Foreskin fibroblast (primary cell): ENCODE measurements at places on chromosomes 1 and 21.

DNA sequence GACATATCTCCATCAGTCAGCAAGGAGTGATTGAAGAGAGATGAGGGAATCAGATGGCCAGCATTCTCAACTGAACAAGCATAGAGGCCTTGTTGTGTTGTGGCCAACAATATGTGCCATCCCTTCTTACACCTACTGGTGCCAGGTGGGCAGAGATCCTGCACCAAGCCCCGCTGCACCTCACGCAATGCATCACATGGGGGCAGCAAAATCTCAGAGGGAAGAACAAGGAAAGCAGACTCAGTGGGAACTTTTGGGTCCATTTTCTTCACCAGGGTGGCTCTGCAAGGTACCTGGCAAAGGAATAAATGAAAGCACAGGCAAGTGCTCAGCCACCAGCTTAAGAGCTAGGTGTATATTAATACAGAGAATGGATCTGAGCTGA lies 33.2 kb downstream of the HSD3B2 start:
- DNase-seq = no peak

DNA sequence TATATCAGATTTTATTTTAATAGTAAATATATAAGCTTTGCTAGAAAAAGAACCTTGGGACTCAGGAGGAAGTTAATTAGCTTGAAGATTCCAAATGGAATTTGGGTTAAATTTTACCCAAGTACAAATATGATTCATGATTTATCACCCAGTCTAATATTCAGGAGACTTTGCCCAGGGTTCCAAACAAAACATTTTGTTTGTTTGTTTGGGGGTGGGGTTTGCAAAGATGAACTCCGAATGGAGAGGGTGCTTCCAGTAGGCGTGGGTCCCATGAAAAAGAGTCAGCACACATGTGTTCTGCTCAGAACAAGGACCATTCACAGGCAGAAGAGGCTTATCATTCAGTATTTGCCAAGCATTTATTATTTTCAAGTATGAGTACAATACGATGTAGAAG lies 23.5 kb downstream of the KCNT2 start:
- no peak for DNase-seq

DNA sequence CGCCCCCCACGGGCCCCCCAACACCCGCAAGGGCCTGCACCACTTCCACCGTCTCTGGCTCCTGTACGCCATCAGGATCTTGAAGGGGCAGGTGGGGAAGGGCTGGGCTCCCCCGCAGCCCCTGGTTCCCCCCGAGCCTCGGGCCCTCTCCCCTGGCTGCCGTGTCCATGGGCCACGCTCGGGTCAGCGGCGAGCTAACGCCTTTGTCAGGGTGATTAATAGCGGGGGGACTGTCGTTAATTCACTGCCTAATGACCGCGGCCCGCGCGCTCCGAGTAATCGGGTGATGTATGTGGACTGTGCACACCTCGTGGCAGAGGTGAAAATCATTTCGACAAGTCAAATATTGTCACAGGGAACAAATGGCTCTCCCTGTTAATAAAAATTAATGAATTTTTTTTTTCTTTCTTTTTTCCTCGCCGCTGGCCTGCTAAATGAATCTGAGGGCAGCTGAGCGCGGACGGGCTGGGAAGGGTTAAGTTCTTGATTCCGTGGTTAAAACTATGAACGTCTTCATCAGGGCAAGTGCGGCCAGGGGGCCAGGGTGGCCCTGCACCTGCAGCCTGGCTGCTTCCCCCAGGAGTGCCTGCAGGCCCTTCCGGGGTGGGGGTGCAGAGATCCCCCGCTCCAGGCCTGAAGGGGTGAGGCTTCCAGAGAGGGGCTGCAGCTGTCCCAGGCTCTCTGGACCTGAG lies 100.8 kb downstream of the PRDM16 start:
- DNase-seq = no peak

- DNase-seq = no peak
Observed at GRCh38 chr1:107213225-107213624, 72.4 kb downstream of the NTNG1 start.

- no peak for DNase-seq
Observed at GRCh38 chr21:45304945-45305344, 17.2 kb upstream of the POFUT2 start.

GRCh38 chr1:84300501-84300900 lies 1.0 kb upstream of the SAMD13 start:
- DNase-seq = no peak

DNA sequence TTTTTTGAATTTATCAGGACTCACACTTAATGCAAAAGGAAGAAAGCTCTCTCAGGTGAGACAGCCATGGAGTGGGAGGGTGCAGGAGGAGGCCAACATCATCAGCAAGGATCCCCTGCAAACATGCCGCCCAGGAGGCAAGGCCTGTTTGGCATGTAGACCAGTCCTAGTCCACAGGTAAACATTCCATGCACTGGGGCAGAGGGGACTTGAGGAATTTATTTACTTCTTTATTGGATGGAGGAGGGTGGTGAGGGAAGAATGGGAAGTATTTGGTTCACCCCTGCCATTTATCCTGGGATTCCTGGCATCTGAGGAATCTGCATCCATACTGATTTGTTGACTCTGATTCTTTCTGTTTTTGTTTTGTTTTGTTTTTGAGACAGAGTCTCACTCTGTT lies 1.5 kb upstream of the UQCRHL start:
- DNase-seq = no peak

GRCh38 chr1:14578156-14578555 lies 20.3 kb upstream of the KAZN start:
- no peak for DNase-seq

GRCh38 chr1:50700214-50700613 lies 259.9 kb downstream of the FAF1 start:
- DNase-seq = no peak

GRCh38 chr1:15489052-15489736 lies 13.3 kb downstream of the CELA2B start:
- DNase-seq = no peak

- no peak for DNase-seq
Observed at GRCh38 chr1:86155051-86155806, 1.3 kb downstream of the COL24A1 start.

DNA sequence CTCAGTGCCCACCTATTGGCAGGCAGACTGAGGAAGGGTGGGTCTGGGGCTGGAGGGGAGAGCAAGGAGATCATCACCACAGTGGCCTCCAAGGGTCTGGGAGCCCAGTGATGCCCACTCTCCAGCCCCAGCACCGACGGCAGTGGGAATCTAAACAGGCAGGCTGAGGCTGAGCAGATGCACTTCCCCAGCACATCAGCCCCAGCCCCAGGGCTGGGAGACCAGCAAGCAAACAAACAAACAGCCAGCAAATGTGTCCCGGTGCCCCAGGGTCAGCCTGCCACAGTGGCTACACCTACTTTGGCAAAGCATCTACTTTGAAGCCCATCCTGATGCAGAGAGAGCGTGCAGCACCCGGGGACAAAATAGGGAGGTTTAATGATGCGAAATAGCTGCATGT lies 216.3 kb upstream of the ZC3H12A start:
- DNase-seq = no peak

DNA sequence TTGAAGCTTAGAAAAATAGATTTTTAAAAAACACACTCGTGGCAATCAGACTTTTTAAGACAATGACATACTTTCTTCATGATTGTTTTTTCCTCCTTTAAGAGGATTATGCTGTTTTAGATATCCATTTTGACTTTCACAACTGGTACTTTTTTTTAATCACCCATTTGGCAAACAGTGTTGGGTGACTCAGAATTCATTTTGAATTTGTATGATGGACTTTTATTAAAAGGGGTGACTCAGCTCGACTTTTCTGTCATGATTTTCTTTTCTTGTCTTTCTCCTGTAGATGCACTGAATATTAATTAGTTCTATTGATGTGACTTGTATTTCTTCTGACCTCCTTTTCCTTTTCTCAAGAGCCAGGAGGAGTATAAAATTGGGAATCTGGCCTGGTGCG lies 44.7 kb downstream of the FMN2 start:
- DNase-seq = peak; percentile 37

DNA sequence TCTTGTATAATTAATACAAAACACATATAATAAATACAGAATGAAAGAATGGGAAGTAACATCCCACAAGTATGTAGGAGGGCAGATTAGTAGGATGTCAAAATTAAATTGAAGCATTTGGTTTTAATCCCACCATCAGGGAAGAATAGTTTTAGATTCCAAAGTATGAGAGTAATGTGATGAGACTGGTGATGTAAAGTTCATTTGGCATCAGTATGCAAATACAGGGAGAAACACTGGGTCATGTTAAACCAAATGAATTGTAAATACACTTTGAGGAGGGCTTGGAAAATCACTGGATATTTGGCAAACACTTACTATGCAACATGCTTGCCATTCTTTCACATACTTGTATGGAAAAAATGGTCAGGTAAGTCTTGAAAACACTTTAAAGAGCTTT lies 358.8 kb downstream of the DPYD start:
- no peak for DNase-seq

GRCh38 chr1:153775458-153776327 lies 486 bp downstream of the SLC27A3 start:
- DNase-seq = peak; percentile 47

DNA sequence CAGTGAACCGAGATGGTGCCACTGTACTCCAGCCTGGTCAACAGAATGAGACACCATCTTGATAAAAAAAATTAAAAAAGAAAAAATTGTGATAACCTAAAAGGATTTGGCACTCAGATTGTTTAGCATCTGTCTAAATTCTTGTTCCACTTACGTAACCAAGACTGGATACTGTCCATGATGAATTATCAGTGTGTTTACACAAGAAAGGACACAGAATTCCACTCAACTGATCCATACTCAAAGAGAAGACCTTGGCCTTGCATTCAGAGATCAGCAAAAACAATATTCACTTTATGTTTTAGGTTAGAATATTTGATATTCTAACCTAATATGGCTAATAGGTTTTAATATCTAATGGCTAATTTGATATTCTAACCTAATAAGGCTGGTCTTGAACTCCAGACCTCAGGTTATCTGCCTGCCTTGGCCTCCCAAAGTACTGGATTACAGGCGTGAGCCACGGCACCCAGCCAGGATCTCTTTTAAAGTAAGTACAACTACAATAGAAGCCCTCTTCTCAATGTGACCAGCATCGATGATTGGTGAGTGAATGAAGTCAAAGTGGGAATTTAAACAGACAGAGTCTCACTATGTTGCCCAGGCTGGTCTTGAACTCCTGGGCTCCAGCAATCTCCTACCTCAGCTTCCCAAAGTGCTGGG lies 43.1 kb upstream of the COX20 start:
- DNase-seq = peak; percentile 67

GRCh38 chr1:103859721-103860120 lies 110.0 kb downstream of the AMY1C start:
- no peak for DNase-seq

- peak; percentile 54 for DNase-seq
Observed at GRCh38 chr1:90707363-90707710, 9.8 kb downstream of the BARHL2 start.

DNA sequence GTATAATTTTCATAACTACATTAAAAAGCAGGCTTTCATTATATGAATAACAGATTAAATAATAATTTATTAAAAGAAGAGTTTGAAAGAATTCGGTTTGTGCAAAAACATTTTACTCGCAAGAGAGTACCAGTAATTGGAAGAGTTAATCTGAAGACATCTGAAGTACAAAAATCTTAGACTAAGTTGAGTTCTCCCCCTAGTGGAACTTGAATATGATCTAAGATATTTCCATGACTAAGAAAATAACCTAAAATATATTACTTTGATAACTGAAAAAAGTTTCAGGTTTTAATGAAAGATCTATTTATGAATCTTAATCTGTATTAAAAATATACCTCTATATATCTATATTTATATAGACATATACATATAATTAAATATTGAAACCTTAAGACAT lies 112.5 kb upstream of the GFI1 start:
- no peak for DNase-seq

DNA sequence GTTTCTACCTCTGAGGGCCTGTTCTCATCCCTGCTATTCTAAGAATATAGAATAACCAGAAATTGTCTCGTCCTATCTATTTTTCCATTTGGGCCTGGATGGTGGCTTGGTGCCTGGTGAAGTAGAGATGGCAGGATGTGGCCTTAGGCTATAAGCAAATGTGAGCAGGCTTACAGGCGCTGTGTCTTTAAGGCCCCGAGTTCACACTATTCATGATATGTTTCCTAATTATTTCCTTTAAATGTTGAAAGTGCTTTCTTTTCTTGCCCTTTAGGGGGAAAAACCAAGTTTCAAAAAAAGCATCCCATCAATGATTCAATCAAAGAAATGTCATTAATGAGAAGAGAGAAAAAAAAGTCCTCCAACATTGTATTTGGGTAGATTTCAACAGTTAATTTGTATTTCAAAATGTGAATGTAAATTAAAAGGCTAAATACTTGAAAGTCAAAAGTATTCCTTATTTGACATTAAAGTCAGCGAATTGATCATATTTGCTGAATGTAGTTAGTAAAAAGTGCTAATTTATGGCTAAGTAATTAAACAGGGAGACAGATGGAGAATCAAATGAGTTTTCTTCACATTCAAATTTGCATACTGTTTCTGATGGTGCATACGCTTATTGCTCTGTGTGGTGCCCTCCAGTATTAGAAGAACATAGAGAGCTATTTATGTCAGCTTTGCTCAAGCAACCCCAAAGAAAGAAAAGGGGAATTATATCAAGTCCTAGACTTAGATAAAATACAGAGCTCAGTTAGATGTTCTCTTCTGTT lies 34.0 kb upstream of the HUNK start:
- no peak for DNase-seq

DNA sequence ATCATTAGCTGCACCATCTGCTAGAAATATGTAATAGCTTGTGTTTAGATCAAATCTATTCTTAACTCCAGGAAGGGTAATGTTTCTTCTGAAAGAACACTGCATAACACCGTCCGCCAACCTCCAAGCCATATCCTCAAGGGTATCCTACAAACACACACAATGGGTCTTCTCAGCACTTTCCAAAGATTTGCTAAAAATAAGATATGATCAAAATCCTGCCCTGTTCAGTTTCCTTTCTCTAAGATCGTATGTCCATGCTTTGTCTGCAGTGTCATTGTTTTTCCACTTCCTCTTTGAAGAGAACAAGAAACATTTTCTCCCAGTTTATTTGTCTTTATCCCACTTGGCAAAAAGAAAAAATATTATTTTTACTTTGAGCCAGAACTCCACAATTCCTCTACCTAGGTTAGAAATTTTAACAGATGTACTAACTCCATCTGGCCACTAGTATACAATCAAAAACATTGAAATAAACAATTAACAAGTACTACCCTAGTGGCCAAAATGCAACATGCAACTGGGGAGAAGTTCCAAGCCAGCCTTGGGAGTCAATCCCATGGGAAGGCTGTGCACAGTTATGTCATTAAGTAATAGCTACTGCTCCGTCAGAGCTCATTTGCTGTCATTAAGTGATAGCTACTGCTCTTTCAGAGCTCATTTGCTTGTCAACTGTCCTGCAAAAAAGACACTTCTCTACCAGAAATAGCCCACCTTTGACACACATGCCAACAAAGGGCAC lies 37.8 kb downstream of the FRRS1 start:
- peak; percentile 25 for DNase-seq
